Ammon's horn (tissue), 1 donor: ENCODE measurements at places on chromosomes 1 and 21.

- no peak for DNase-seq
These were observed 126.9 kb upstream of the GRIK3 start for GRCh38 chr1:37161171-37161570.

- DNase-seq, result no peak
These were observed at the start of gene KANK4 for GRCh38 chr1:62318756-62319544. TSS of gene KANK4 (minus strand) at chr1:62319434. CDS start at chr1:62281564, 37,870 bp downstream.

GRCh38 chr1:41430582-41430981, 53.9 kb downstream of the EDN2 start:
- DNase-seq, result no peak

- DNase-seq, result peak; percentile 73
These were observed 26.6 kb upstream of the RGS13 start for GRCh38 chr1:192609110-192610079.
